Sigmoid colon (tissue), 7 donors: ENCODE measurements at places on chromosomes 12 and 14. TPM values are rescaled to one million over a fixed set of nuclear protein-coding genes. Genes with fewer than 3 reads are reported as not detected.

Gene DIO3
- total RNA-seq: 0.55 TPM

Gene MANSC1
- total RNA-seq: 11.6 TPM

Gene CLEC1A
- 4.8 TPM for total RNA-seq

Gene C14orf180
- 0.55 TPM for total RNA-seq

Gene SLC6A13
- total RNA-seq: not detected

GRCh38 chr12:91033251-91033650, 24.6 kb downstream of the KERA start:
- H3K4me1 ChIP-seq: no peaks in the 10 kb centered on the region
- DNase-seq: no peak
- H3K27me3 ChIP-seq: no peaks in the 10 kb centered on the region
- no peak overlapping the region for H3K27ac ChIP-seq
- no peak overlapping the region for H3K4me3 ChIP-seq
- H3K36me3 ChIP-seq: no peaks in the 10 kb centered on the region

DNA sequence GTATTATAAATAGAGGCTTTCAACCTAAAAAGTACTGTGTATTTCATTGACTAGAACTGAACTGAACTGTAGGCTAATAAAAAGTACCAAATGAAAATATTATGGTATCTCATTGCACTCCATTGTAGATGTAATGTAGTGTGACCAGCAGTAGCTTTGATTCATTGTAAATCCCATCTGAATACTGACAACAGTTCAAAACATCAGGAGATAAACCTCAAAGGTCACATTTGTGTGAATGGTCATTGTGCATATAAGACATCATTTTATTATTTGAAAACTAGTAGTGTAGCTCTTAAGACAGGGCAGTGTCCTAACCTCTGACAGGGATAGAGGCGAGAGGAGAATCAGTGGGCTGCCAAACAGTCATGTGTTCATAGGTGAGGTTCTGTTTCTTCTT, 286.6 kb downstream of the FBXL14 start:
- H3K27ac ChIP-seq: no peak overlapping the region
- H3K27me3 ChIP-seq: no peaks in the 10 kb centered on the region
- no peaks in the 10 kb centered on the region for H3K36me3 ChIP-seq

- H3K4me1 ChIP-seq: peaks cover 47% of the 10 kb centered on the region
- no peak overlapping the region for H3K4me3 ChIP-seq
- H3K36me3 ChIP-seq: no peaks in the 10 kb centered on the region
- H3K27ac ChIP-seq: no peak overlapping the region
- peak; percentile 75 for DNase-seq
Measured at GRCh38 chr12:106078358-106079010, 60.3 kb downstream of the NUAK1 start.

DNA sequence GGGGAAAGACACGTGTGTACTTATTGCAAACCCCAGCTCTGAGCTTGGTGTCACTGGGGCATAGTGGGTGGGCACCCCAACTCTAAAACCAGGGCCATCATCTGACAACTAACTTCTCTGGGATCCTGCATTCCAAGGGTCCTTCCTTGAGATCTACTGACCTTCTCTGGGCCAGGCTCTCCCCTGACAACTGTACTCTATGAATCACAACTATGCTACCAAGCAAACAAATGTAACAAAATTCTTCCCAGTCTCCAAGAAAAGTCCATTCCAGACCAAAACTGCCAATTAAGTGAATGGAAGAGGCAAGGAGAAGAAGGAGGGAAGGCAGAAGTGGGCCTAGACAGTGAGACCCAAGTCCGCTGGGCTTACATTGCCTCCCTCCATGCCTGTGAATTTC, 38.2 kb downstream of the VWF start:
- H3K27ac ChIP-seq: no peak overlapping the region
- H3K4me1 ChIP-seq: peaks cover 63% of the 10 kb centered on the region
- no peaks in the 10 kb centered on the region for H3K27me3 ChIP-seq
- no peak overlapping the region for H3K4me3 ChIP-seq
- no peak for DNase-seq

GRCh38 chr14:90201344-90201743, 55.0 kb upstream of the PSMC1 start:
- no peak overlapping the region for H3K27ac ChIP-seq
- H3K27me3 ChIP-seq: peaks cover 20% of the 10 kb centered on the region
- H3K4me3 ChIP-seq: no peak overlapping the region
- no peaks in the 10 kb centered on the region for H3K4me1 ChIP-seq
- H3K36me3 ChIP-seq: no peaks in the 10 kb centered on the region

DNA sequence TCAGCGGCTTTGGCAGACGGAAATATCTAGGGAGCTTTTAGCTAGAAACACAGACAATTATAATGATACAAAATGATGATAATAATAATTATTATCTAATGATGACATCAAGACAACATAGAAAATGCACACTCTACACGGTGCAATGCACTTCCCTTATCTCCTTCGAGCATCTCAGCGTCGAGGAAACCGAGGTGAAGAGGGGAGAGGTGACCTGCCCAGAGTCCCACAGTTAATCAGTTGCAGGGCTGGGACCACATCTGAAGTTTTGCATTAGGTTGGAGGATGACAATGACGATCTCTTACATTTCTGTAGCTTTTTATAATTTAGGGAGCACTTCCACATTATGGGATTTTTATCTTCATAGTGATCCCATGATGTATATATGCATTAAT, 130.2 kb downstream of the PAPOLA start:
- H3K27ac ChIP-seq: no peak overlapping the region
- no peaks in the 10 kb centered on the region for H3K36me3 ChIP-seq
- no peak for DNase-seq
- no peaks in the 10 kb centered on the region for H3K4me1 ChIP-seq
- no peak overlapping the region for H3K4me3 ChIP-seq
- H3K27me3 ChIP-seq: no peaks in the 10 kb centered on the region

GRCh38 chr12:106025129-106025528, 113.6 kb downstream of the NUAK1 start:
- DNase-seq: no peak
- no peak overlapping the region for H3K4me3 ChIP-seq
- H3K27me3 ChIP-seq: no peaks in the 10 kb centered on the region
- no peak overlapping the region for H3K27ac ChIP-seq
- H3K36me3 ChIP-seq: no peaks in the 10 kb centered on the region

GRCh38 chr12:38161123-38162000, 155.2 kb upstream of the ALG10B start:
- no peak overlapping the region for H3K4me3 ChIP-seq
- H3K27ac ChIP-seq: no peak overlapping the region
- H3K27me3 ChIP-seq: no peaks in the 10 kb centered on the region
- no peak for DNase-seq
- no peaks in the 10 kb centered on the region for H3K36me3 ChIP-seq

DNA sequence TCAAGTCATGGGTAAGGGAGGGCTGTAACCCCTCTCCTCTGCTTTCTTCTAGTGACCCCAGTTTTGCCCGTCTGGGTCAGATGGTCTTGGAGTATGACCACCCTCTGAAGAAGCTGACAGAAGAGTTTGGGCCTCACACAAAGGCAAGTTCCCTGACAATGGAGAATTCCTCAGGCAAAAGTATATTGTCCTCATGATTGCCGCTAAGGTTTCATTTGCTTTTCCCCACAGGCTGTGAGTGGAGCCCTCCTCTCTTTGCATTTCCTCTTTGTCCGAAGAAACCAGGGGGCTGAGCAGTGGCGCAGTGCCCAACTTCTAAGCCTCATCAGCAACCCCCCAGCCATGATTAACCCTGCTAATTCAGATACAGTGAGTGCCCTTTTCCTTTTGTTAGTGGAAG, 12.1 kb downstream of the NCKAP1L start:
- no peak overlapping the region for H3K4me3 ChIP-seq
- H3K27me3 ChIP-seq: no peaks in the 10 kb centered on the region
- DNase-seq: no peak
- peaks cover 9% of the 10 kb centered on the region for H3K36me3 ChIP-seq
- no peak overlapping the region for H3K27ac ChIP-seq

DNA sequence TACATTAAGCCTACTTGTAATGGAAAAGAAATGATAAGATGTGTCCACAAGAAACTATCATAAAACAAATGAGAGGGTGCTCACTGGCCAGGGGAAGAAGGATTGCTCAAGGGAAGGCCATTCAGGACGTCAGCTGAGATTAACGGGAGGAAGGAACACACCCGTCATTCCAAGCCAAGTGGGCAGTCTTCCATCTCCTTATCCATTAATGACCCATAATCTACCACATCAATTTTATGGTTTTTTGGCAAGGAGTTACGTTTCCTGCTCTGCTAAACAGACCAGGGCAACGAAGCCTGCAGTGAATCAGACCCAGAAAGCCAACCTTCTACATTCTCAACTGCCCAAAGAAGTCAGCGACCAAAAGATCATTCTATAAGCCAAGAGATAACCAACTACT, 25.1 kb downstream of the PRKAB1 start:
- H3K27me3 ChIP-seq: no peaks in the 10 kb centered on the region
- H3K36me3 ChIP-seq: no peaks in the 10 kb centered on the region
- peaks cover 9% of the 10 kb centered on the region for H3K4me1 ChIP-seq
- H3K27ac ChIP-seq: no peak overlapping the region

DNA sequence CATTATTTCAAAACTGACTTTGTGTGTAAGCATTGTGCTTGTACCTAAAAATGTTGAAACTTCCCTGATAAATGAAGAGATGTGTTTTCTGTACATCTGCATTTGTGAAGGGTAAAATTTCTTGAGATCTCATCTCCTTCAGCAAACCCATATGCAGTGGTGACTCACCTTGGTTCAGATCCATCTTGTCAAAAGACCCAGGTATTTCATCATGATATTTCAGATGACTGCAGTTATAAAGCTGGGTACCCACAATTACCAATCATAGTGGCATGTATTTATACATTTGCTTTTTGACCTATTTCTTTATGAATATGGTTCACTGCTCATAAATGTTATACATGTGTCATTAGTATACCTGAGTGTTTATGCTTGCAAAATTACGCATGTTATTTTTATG, 1213.6 kb downstream of the GALC start:
- no peak for DNase-seq
- H3K36me3 ChIP-seq: no peaks in the 10 kb centered on the region
- H3K4me3 ChIP-seq: no peak overlapping the region
- H3K4me1 ChIP-seq: no peaks in the 10 kb centered on the region
- no peaks in the 10 kb centered on the region for H3K27me3 ChIP-seq
- H3K27ac ChIP-seq: no peak overlapping the region

DNA sequence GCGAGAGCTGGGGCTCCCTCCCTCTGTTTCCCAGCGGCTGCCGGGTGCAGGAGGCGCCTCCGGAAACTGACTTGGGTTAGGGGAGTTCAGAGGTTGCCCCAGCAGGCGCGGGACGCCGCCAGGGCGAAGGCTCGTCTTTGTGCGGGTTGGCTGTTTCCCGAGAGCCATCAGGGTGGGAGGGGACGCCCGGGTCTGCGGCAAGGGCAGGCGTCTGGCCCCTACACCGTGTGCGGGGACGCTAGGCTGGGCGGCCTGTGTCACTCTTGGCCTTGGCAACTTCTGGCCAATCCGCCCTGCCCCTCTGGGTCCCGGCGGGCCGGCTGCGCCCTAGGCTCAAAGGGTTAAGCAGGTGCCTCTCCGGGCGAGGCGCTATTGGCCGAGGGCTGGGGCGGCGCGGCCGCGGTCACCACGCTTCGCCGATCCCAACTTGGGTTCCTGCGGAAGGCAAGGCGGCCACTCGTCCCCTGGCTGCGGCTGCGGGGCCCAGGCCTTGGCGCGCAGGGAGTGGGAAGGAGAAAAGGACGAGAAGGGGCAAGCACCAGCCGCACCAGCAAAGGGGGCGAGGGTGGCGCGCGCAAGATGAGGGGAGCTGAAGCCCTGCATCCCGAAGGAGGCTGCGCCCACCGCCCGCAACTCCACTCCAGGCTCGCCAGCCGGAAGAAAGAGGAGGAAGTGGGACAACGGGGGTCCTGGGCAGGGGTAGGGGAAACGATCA, 5.6 kb upstream of the NPAS3 start:
- H3K27me3 ChIP-seq: peaks cover 14% of the 10 kb centered on the region
- no peaks in the 10 kb centered on the region for H3K36me3 ChIP-seq
- peaks cover 21% of the 10 kb centered on the region for H3K4me1 ChIP-seq
- H3K27ac ChIP-seq: peak overlapping the region; percentile 62
- peak; percentile 70 for DNase-seq

DNA sequence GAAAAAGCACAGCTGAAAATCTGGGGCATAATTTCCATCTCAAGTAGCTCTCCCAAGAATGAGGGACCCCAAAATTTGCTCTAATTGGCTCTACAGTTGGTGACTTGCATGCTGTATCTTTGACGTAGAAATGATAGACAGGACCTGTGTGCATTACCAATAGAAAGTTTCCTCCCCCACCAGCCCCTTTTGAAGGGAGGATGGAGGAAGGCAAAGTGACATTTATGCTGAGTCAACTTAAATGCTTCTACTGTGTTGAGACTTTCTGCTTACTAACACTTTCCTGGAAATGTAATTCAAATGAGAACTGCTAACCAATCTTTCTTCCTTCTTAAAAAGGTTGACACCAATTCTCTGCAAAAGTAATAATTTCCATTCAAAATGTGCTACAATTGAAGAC, 31.9 kb downstream of the TSPAN8 start:
- H3K4me3 ChIP-seq: no peak overlapping the region
- H3K4me1 ChIP-seq: no peaks in the 10 kb centered on the region
- H3K36me3 ChIP-seq: no peaks in the 10 kb centered on the region
- DNase-seq: no peak

GRCh38 chr12:42977451-42978230, 388.1 kb upstream of the PRICKLE1 start:
- no peak for DNase-seq
- H3K4me1 ChIP-seq: no peaks in the 10 kb centered on the region
- no peak overlapping the region for H3K27ac ChIP-seq
- H3K4me3 ChIP-seq: no peak overlapping the region

- DNase-seq: no peak
- H3K36me3 ChIP-seq: no peaks in the 10 kb centered on the region
- no peak overlapping the region for H3K27ac ChIP-seq
- H3K4me1 ChIP-seq: peaks cover 20% of the 10 kb centered on the region
Measured at GRCh38 chr12:52003016-52003550, 3.7 kb upstream of the TAMALIN start.

- H3K4me1 ChIP-seq: no peaks in the 10 kb centered on the region
- H3K4me3 ChIP-seq: no peak overlapping the region
- DNase-seq: no peak
- H3K27ac ChIP-seq: no peak overlapping the region
- no peaks in the 10 kb centered on the region for H3K27me3 ChIP-seq
Measured at GRCh38 chr12:38099686-38100085, 216.9 kb upstream of the ALG10B start.
